C1 segment of cervical spinal cord (tissue), 14 donors: ENCODE measurements at places on chromosomes 1 and 21.

DNA sequence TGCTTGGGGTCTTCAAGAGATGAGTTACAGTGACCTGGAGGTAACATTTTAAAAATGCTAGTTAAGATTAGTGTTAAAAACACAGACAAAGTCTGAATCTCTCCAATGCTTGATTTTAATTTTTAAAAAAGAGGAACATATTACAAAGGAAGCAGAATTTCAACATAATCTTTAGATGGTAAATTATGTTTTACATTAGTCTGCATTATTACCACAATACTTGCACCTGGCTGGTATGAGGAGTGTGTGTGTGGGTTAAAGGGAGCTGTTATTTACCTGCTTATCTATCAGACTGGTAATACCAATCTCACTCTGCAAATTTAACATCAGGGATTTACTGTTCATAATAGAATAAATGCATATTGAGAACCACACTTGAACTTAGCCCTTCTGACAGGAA is 10.3 kb upstream of the KCNJ15 start:
- DNase-seq, result no peak

GRCh38 chr1:22284906-22285548 is 142.1 kb upstream of the WNT4 start:
- DNase-seq, result no peak

- DNase-seq, result no peak
Observed at GRCh38 chr21:34335316-34335715, 28.5 kb upstream of the KCNE2 start.

- no peak for DNase-seq
Observed at GRCh38 chr21:22842875-22843274, 1844.7 kb downstream of the NCAM2 start.

GRCh38 chr1:2240270-2241156 is 12.4 kb downstream of the SKI start:
- peak; percentile 70 for DNase-seq

GRCh38 chr1:92853299-92853698 is 21.5 kb downstream of the RPL5 start:
- no peak for DNase-seq

GRCh38 chr1:74620242-74620641 is 53.4 kb downstream of the ERICH3 start:
- DNase-seq, result no peak

- no peak for DNase-seq
Observed at GRCh38 chr1:238485057-238485911, 594.6 kb upstream of the ZP4 start.

DNA sequence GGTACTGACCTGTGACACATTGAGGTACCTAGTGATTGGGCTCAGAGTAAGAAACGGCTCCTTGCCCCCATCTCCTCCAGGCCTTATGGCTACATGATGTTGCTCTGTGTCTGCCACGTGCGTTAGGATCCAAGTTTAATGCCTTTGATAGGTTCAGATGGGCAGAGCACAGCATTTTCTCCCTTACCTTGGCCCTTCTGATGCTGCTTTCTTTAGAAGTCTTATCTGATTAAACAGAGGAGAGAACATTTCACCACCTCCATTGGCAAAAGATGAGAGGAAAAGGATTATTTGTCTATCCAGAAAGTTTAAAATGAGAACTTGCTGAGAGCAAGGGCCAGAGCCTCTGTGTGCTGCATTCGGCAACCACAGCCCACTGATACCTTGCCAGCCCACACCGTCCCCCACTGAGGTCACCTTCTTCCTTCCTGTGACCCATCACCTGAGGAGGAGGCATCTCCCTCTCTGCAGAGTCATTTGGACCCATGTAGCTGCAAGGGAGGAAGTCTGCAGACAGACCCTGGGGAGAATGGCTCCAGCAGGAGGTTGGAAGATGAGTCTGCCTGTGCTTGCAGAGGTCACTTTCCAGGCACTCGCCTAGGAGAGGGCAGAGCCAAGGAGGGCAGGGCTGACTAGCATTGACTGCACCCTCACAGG is 16.7 kb downstream of the SHISA4 start:
- no peak for DNase-seq

GRCh38 chr1:30886710-30887428 is 21.7 kb downstream of the SDC3 start:
- no peak for DNase-seq

- DNase-seq, result no peak
Observed at GRCh38 chr1:200973937-200974657, 49.4 kb downstream of the KIF21B start.

DNA sequence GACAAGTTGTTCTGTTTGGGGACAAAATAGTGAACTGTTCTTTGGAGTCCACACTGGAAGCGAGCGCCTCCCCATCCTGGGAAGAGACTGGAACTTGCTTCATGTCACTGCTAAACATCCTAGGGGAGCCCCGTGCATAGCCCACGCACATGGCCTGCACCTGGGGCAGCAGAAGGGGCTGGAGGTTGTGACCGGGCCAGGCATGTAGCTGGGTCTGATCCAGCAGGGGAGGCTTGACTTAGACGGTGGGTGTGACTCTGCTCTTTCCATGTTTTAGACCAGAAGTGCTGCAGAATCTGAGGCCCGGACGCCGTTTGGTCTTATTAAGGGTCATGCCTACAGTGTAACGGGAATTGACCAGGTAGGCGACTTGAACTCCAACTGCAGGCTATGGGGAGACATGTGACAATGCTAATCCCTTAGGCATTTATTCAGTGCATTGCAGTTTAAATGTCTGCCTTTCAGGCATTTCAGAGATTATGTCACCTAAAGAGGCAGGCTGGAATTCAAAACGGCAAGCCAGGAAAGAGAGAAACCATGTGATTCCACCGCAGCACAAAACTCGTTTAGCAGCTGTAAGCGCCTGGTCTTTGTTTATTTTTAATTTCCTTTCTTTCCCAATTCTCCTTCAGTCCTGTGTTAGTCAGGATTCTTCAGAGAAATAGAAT is 21.8 kb downstream of the CAPN9 start:
- no peak for DNase-seq

DNA sequence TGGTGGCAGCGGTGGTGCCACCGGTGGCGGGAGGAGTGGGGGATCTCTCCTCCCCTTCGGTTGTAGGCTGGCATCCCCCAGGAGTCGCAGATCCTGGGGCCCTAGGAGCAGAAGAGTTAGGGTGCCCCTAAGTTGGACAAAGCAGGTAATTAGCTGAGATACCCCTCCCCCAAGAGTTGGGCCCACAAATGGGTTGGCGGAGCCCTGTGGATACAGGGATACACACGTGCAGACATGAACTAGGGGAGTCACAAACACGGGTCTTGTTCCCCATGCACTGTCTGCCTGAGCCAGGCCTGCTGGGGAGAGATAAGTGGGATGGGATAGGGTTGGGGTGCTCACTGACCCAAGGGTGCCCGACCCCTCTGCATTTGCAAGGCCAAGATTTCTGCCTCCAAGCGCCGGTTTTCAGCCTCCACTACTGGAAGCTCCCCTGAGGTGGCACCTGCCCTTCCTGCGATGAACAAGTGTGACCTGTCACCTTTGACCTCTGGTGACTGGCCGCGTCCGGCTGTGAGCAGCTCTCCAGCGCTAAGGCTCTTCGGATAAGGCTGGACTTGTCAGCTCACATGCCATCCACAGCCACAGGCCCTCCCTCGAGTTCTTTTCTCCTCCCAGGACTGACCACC is 1.8 kb downstream of the CCDC17 start:
- DNase-seq, result no peak

- no peak for DNase-seq
Observed at GRCh38 chr1:202953392-202953791, 4.7 kb downstream of the ADIPOR1 start.

DNA sequence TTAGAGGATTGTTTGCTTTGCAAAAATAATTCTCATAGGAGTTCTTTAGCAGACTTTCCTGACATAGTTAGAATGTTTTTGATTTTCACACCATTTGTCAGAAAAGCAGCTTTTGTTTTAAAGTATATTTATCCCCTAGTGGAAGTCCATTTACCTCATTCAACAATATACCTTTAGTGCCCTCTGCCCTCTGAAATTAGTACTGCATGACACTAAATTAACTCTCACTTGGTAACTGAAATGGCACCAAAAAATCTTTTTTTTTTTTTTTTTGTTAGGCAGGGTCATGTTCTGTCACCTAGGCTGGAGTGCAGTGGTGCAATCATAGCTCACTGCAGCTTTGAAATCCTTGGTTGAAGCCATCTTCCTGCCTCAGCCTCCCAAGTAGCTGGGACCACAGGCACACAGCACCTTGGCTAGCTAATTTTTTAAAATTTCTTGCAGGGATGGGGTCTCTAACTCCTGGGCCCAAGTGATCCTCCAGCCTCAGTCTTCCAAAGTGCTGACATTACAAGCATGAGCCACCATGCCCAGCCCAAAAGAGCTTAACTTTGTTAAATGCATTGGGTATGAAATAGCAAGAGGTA is 13.6 kb downstream of the LRRC42 start:
- DNase-seq, result no peak

DNA sequence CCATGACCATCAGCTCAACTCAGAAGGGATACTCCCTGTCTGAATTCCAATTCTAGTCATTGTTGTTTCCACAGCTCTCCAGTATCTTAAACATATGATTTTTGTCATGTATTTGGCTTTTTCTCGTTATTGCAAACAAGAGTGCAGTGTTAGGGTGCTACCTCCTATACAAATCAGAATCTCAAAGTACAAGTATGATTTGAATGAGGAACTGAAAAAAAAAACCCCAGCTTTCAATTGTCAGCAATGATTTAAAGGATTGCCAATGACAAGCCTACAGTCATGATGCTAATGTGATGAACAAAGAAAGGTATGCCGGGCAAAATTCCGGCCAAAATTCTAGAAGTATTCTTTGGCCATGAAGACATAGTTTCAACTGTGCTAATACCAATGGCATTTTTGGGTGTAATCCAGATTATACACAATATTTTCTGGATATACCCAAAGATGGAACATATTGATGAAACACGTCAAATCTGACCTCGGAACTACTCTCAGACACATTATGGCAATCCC is 14.9 kb downstream of the TMEM35B start:
- DNase-seq, result no peak

- no peak for DNase-seq
Observed at GRCh38 chr21:41393876-41394465, 32.1 kb upstream of the MX1 start.

- DNase-seq, result no peak
Observed at GRCh38 chr21:33874161-33874560, 41.4 kb downstream of the ATP5PO start.

GRCh38 chr21:32641710-32642698 is 29.8 kb upstream of the CFAP298 start:
- DNase-seq, result peak; percentile 17

- DNase-seq, result no peak
Observed at GRCh38 chr1:89652373-89652772, 19.5 kb downstream of the LRRC8C start.

DNA sequence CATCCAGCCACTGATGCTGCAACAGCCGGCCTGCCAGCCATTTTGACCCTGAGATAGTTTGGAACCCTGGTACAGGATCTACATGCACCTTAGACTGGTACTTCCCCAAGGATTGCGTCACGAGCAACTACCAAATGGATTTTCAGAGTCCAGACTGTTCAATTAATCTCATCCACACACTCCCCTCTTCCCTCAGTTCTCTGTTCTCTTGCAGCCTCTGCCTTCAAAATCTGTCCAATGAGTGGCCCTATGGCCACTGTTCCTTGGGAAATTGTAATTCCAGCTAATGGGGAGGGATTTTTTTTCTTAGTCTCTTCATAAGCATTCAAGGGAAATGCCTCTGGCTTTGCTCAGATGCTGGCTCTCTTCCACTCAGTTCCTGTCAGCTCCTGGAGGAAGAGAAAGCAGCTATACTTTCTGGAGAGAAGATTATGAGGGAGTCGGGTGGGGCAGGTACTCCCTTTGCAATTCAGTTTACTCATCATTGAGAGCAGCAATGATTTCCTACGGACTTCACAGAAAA is 19.8 kb upstream of the UAP1 start:
- DNase-seq, result no peak

GRCh38 chr1:108070662-108071061 is 105.7 kb upstream of the VAV3 start:
- DNase-seq, result no peak

DNA sequence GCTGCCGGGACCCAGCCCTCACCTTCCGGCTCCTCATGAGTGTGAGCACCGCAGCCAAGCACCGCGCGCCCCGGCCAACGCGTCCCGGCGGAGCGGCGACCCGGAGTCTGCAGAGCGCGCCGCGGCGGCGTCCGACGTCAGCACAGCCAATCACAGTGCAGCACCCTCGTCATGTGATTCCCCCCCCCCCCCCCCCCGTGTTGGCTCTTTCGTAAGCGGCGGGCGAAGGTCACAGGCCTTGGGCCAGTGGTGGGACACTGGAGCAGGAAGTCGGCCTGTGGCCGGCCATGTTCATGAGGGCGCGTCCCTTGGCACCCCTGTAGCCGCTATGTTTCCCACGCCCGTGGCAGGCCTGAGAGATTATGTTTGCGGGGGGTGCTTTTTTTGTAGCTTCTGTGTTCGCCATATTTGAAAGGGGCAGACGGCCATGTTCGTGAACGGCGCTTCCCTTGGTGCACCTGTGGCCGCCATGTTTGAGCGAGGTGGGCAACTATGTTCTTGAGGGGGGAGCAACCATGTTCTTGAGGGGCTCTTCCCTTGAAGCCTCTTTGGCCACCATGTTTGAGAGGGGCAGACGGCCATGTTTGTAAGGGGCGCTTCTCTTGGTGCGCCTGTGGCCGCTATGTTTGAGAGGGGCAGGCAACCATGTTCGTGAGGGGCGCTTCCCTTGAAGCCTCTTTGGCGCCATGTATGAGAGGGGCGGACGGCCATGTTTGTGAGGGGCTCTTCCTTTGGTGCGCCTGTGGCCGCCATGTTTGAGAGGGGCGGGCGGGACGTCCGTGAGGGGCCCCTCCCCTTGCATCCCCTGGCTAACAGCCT is at the start of gene C1orf174:
C1orf174 (minus strand) TSS at position 123 of the 819 bp plus-strand sequence; CDS start at position 37, 86 bp downstream.
- peak; percentile 99 for DNase-seq

- DNase-seq, result no peak
Observed at GRCh38 chr1:62207187-62207586, 12.5 kb downstream of the L1TD1 start.

DNA sequence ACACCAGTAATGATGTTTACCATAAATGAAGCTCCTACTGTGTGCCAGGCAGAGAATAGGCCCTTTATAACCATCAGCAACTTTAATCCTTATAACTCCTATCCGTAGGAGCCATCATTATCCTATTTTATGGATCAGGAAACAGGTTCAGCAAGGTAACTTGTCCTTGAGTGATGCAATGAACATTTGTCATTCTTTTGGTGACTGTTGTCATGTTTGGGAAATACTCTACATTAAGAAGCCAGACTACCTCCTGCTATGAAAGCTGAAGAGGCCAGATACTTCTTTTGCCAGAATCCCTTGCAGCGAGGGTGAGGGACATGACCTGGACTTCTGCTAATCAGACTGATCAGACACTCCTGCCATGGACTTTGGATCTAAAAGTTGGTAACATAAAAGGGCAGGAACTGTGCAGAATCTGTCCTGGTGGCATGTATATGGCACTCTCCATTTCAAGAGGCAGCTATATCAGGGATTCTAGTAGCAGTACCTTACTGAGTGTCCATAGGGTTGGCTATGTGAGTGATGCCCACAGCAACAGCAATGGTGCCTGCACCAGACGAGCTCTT is 33.1 kb upstream of the SRRM1 start:
- DNase-seq, result no peak
